G401 (cell line): ENCODE measurements at places on chromosomes 2 and 18.
A peak's percentile ranks its signal among the peaks of the same experiment; 100 is the strongest.

- DNase-seq = no peak
Measured at GRCh38 chr2:207768168-207768865, 1.4 kb downstream of the FZD5 start.

- no peak for DNase-seq
Measured at GRCh38 chr2:222436040-222436413, 11.7 kb downstream of the SGPP2 start.

GRCh38 chr2:152411154-152411553 lies 76.2 kb downstream of the FMNL2 start:
- no peak for DNase-seq

DNA sequence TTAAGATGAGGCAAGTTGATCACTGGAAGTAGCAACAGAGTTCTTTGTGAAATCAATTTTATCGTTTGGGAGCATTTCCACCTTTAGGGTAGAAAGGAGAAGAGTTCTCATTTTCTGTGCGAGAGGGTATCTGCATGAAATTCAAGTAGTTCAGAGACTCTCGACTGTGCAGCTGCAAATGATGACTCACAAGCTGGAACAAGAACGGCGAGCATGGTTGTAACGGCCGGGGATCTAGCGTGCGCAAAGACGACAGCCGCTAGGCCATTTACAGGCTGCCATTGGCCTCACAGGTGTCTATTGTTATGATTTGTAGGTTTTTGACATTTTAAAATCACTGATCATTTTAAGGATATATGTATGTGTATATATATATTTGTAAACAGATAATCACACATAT lies 5.2 kb downstream of the KLHL29 start:
- DNase-seq = no peak

- DNase-seq = no peak
Measured at GRCh38 chr2:17311771-17312511, 206.3 kb downstream of the RAD51AP2 start.

GRCh38 chr2:45836740-45837139 lies 185.3 kb downstream of the PRKCE start:
- no peak for DNase-seq

- no peak for DNase-seq
Measured at GRCh38 chr2:143128681-143129580, at the start of gene ARHGAP15. Gene ARHGAP15, plus strand, starts transcription at chr2:143129419.

GRCh38 chr2:206379266-206379665 lies 64.1 kb upstream of the ADAM23 start:
- no peak for DNase-seq

GRCh38 chr2:232299084-232299483 lies 79.5 kb upstream of the ALPP start:
- no peak for DNase-seq

GRCh38 chr18:76672627-76673026 lies 149.7 kb upstream of the ZNF236 start:
- DNase-seq = no peak

- no peak for DNase-seq
Measured at GRCh38 chr2:4628998-4629501, 925.7 kb downstream of the DCDC2C start.

DNA sequence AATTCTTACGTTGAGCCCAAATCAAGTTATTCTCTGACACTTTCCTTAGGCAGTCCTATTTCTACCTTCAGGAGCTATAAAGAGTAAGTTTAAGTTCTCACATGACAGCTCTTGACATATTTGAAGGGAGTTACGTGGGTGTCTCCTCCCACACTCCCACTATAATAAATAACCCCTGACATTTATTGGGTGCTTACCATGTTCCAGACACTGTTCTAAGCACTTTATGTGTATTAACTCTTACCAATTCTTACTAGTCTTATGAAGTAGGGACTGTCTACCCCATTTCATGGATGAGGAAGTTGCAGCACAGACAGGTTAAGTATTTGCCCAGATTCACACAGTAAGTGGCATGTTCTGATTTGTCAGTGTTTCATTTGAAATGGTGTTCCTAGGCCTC lies 17.9 kb downstream of the PLCL1 start:
- DNase-seq = no peak

- no peak for DNase-seq
Measured at GRCh38 chr2:175009917-175010621, 4.9 kb upstream of the CHN1 start.

- no peak for DNase-seq
Measured at GRCh38 chr2:77831060-77831459, 308.9 kb upstream of the LRRTM4 start.

GRCh38 chr2:172098650-172099471 lies 3.8 kb downstream of the DLX2 start:
- no peak for DNase-seq

GRCh38 chr2:88296247-88296646 lies 126.1 kb downstream of the THNSL2 start:
- DNase-seq = no peak

DNA sequence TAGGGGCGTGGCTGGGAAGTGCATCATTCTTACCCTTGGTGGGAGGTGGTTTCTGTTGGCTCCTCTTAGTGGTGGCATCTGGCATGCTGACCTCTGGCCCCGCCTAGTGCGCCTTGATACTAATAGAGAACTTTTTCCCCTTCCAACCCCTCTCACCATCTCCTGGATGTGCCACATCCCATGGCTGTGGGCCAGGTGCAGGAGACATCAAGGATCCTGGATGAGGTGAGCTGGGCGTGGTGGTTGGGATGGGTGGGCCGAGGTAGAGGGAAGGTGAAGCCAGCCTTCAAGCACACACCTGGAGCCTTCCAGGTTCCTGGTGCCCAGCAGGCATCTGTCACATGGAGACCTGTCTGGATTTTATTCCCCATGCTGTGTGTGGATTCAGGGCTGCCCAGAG lies 149.2 kb downstream of the DYSF start:
- no peak for DNase-seq

- no peak for DNase-seq
Measured at GRCh38 chr2:166671801-166672200, 177.8 kb upstream of the SCN7A start.

DNA sequence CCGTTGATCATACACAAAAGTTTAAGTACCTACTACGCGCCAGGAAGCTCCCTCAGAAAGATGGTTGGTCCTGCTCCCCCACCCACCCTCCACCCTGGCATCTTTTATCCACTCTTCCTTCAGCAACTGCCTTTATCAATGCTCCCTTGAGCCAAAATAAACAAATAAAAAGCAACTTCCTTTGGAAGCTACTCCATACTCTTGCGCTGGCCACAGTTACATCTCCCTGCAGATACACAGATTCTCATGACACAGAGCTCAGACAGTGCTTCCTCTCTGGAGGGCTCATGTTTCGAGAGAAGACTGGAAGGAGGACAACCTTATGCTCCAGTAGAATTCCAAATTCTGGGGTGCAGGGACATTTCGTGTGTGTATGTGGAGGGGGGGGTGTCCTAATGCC lies 3.8 kb upstream of the STEAP3 start:
- DNase-seq = no peak

DNA sequence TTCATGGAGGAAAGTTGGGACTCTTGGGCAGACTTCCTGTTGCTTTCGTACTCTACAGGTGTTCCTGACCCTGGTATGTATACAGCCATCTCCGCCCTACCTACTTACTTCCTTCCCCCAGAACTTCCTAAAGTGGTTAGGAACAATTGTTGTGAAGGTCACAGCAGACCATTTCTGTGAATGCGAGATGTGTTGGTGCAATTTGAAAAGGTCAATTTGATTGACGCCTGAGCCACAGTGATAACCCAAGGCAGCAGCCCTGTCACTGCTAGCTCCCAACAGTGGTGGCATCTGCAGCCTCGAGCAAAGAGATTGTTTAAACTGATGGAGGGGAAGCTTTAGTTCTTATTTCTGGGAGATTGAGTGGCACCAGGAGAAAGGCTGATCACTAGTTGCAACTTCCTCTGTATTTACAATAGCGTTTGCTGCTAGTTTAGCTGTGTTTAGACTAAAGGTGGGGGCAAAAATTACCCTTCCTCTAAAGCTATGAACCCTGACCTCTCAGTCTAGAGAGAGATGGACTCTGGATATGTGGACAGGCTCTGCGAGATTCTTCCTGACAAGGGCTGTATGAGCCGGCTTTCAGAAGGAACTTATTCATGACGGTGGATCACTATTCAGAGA lies 78.3 kb upstream of the MAP4K3 start:
- no peak for DNase-seq

GRCh38 chr2:11446733-11447248 lies 19.2 kb downstream of the E2F6 start:
- peak; percentile 82 for DNase-seq

- DNase-seq = peak; percentile 22
Measured at GRCh38 chr2:210503725-210504191, 27.2 kb upstream of the LANCL1 start.

GRCh38 chr2:174778085-174778981 lies 14.1 kb upstream of the CHRNA1 start:
- no peak for DNase-seq

DNA sequence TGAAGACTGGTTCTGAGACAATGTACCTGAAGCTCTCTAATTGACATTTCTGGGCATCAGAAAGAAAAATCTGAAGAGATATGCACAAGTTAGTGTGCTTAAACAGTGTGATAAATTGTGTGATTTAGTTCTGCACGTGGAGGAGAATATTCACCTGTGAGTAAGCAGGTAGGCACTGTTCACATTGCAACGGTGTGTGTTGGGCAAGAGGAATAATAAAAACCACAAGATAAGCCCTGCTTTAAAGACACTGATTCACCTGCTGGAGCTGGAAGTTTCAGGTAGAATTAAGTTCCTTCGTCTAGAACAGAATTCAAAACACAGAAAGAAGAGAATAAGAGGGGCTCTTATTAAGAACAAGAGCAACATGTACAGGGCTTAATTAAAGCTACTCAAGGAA lies 864.3 kb upstream of the SOX11 start:
- no peak for DNase-seq

DNA sequence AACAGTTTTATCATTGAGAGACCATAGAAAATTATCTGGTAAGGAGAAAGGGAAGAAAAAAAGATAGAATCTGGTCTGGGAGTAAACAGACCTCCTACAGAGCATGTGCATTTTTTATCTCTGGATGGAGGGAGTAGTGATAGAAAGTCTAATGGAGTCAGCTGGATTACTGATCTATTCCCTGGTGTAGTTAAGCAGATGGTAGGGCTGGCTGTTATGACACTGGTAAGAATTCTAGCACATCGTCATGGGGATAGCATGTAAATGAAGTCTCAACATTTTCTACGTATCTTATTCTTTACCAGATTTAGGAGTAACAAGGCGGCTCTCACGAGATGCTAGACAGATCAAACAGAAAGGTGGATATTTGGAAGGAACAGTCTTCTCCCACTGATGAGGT lies 407.4 kb downstream of the NRXN1 start:
- DNase-seq = no peak
